Stimulated activated CD4-positive, alpha-beta T cell treated with anti-CD3 and anti-CD28 coated beads, Interleukin-12 subunit alpha, Interleukin-12 subunit beta, amount 100 ng/mL, for 4 hours (primary cell): ENCODE measurements at places on chromosomes 1 and 21.

- DNase-seq = peak; percentile 21
These were observed 9.6 kb downstream of the ACKR1 start for GRCh38 chr1:159214149-159214760.

DNA sequence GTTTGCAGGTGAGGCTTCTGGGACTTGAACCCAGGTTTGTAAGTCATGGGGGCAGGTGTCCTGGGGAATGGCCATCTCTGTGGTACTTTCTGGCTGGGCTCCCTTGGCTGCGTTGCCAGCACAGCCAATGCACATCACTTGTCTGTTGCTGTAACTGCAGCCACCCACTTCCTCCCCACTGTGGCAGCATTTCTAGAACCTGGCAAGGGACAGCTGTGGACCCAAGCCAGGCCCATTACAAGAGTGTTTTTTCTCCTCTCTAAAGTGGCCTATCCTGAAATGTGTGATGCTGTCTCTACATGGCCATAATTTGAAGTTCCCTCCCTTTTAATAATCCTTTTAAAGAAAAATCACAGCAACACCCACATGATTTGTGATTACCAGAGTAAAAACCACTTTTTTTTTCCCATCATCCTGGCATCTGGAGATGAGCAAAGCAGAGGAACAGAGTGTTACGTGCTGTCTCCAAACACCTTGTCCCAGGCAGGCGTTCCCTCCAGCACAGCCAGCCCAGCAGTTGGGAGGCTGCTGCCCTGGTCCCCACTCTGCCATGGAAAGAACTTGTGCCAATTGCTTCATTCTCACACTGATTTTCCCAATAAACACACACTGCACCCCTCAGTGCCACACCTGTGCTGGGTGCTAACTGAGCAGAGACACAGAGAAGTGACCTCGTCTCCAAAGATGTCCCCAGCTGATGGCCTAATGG, 360.6 kb upstream of the USP24 start:
- DNase-seq = no peak

DNA sequence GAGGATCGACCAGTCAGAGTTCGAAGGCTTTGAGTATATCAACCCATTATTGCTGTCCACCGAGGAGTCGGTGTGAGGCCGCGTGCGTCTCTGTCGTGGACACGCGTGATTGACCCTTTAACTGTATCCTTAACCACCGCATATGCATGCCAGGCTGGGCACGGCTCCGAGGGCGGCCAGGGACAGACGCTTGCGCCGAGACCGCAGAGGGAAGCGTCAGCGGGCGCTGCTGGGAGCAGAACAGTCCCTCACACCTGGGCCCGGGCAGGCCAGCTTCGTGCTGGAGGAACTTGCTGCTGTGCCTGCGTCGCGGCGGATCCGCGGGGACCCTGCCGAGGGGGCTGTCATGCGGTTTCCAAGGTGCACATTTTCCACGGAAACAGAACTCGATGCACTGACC, 9.6 kb downstream of the FAAP20 start:
- no peak for DNase-seq

DNA sequence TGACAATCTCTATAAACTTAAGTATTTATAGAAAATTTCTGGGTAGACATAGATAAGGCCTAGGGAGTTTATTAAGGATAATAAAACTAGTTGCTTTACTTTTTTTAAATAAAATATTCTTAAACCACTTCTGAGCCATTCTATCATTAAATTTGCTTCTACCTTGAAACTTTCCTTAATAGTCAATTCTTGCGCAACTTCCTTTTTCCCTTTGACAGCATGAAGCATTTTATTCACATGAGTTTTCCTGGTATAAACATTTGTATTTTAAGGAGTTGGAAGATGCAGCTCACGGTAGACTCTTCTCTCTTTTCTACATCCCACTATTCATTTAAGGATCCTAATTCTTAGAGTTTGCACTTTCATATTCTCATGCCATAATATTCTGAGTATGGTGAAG, 75.8 kb upstream of the DPH5 start:
- DNase-seq = no peak

DNA sequence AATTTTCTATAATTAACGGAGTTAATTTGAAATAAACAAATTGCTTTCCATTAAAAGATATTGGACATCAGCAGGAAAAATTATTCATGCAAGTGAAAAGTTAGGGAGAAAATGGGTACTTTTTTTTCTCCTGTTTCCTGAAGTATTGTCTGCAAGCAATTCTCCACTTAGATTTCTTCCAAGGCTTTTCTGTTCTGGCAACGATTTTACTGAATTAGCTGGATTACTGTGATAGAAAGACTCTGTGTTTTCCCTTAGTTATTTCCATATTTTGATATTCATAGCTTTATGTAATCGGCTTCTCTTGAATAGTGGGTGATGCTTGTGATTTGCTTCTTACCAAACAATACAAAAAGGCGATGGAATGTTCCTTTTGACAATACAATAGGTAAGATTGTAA, 1333.9 kb downstream of the AMY1C start:
- DNase-seq = no peak

- DNase-seq = no peak
These were observed 200.5 kb upstream of the C1orf105 start for GRCh38 chr1:172219966-172220365.

- DNase-seq = no peak
These were observed 173.4 kb upstream of the RUNX1 start for GRCh38 chr21:35222541-35222941.

DNA sequence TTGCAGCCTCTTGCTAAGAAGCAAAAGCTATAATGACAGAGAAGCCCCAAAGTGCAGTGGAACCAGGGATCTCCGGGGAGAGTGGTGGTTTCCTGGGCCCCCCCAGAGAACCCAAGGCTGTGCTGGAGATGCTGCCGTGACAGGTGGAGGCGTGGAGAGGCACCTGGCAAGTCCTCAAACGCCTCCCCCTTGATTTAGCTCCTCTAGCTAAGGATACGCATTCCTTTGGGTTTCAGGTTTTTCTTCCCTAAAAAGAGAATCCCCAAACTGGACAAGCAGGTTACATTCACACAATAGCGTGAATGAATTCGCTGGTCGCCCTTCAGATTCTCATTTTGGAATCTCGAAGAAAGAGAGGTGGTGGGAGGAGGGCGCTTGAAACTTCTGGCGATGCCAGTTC, 853 bp upstream of the ATP1A1 start:
- no peak for DNase-seq

DNA sequence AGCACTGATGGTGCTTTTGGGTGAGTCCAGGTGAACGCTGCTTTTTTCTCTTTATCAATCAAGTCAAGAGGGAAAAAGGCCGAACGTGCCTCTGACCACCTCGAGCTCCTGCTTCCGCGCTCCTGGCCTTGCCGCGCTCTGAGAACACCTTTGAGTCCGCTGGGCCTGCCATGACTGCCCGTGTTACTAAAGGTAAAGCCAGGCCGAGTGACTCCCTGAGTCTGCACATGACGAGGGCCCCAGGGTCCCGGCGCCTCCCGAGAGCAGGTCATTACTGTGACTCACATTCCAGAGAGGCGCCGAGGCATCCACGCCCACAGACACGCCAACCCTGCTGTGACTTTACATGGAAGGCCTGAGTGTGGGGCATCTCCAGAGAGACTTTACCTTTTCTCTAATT, 11.1 kb downstream of the POFUT2 start:
- DNase-seq = no peak

- no peak for DNase-seq
These were observed 107.6 kb upstream of the IPO9 start for GRCh38 chr1:201721082-201722049.

GRCh38 chr1:191675856-191676783, 482.1 kb upstream of the RGS18 start:
- DNase-seq = no peak

DNA sequence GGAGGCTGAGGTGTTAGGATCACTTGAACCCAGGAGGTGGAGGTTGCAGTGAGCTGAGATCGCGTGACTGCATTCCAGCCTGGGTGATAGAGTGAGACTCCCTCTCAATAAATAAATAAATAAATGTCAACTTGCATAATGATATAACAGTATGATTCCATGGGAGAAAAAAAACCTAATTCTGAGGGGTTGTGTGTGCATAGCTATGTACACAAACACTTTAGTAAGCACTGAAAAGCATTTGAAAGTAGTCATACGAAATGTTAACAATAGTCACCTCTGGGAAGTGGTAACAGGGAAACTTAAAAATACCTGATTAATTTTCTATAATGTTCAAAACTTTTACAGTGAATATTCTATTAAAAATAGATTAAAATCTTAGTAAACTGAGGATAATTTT, 43.2 kb downstream of the ANKRD13C start:
- no peak for DNase-seq

DNA sequence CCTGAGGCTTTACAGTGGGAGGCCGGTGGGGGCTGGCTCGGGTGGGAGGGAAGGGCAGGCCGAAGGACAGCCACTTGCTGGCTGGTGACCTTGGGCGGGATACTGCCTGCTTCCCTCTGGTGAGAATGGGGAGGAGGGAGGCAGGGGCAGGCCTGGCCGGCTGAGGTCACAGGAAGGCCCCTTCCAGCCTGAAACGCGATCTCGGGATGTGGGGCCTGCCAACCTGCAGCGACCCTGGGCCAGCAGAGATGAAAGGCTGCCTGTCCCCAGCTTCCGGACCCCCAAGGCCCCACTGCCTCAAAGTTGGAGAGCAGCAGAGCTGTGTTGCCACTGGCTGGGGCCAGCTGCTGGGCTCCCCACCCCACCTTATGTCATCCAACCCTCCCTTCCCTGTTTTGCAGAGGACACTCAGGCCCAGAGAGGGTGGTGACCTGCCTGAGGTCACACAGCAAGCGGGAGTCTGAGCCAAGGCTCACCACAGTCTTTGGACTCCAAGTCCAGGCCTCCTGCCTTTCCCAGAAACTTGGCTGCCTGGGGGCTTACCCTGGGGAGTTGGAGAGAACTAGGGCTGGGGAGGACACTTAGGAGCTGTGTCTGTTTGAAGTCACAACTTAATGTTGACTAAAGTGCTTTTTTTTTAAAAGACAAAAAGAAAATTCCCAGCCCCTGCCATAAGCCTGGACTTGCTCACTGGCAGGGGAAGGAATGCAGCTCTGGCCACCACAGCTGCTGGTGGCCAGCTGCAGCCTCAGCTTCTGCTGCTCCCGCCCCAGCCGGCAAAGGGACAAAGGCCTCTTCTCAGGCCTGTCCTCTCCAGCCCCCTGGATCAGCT, 14.8 kb upstream of the WASF2 start:
- no peak for DNase-seq

GRCh38 chr1:147648933-147649332, 21.4 kb downstream of the ACP6 start:
- no peak for DNase-seq

GRCh38 chr1:52057255-52057654, 1.2 kb downstream of the BTF3L4 start:
- DNase-seq = no peak

DNA sequence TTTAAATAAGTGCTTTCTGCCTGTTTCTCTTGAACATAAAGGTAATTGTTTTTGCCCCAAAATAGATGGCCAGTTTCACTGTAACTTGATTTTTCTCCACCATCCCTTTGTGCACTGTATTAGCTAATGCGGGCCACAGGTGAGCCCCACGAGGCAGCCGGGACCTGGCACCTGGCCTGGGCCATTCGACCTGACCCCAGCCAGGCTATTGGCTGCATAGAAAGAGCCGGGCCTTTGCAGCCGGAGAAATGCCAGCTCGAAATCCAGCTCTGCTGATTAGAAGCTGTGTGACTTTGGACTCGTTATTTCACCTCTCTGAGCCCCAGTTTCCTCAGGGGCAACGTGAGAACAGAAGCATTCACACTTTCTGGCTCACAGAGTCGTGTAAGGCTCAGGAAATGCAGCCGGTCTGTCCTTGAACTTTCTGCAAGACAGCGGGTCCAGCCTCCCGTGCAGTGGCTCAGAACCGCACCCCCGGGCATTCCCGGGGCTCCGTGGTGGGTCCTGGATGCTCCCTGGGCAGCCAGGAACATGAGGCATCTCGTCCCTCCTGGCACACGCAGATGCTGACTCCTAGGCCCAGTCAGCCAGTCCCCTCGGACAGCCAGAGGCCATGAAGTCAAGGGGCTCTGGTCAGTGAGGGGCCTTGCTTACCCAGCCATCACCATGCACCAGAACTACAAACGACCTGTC, 37.4 kb upstream of the ACTRT2 start:
- DNase-seq = no peak

- peak; percentile 93 for DNase-seq
These were observed at the start of gene DPH2 for GRCh38 chr1:43969746-43970466. Gene DPH2, plus strand, starts transcription at chr1:43970010. Its CDS starts 166 bp downstream, at chr1:43970176.

DNA sequence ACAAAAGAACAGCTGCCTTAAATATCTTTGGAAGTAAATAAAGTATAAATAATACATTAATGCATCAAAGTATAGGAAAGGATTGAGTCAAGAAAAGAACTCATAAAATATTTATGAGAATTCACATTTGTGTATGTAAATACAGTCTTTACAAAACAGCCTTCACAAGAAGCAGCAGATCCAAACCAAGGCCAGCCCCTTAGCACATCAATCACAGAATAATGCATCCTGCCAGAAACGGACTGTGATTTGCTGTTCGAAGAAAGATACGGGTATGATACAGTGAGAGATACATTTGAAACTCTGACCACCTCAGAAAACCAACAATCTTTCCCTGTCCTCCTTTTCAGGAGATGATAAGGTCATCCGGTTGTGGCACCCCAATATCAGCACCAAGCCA, 70.9 kb downstream of the WDR64 start:
- DNase-seq = no peak

- DNase-seq = no peak
These were observed 1038.9 kb downstream of the BRINP3 start for GRCh38 chr1:189438808-189439207.

GRCh38 chr1:108117945-108118902, 81.9 kb downstream of the SLC25A24 start:
- no peak for DNase-seq

DNA sequence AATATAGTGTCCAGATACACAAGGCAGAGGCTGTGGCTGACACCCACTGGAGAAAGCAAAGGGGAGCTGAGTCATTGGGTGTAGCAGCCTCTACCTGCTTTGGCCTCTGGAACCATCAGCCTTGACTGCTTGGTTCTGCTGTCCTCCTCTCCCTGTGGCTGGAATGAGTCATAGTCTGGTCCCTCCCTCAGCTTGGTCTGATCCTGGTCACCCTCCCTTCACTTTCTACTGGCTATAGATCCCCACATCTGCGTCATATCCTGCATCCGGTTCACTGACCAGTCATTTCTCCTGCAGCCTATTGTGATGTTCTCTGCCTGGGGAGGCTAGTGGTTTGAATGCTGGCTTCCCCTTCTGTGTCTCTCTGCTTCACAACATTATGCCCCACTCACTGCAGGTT, 372.8 kb upstream of the DAB1 start:
- DNase-seq = no peak

DNA sequence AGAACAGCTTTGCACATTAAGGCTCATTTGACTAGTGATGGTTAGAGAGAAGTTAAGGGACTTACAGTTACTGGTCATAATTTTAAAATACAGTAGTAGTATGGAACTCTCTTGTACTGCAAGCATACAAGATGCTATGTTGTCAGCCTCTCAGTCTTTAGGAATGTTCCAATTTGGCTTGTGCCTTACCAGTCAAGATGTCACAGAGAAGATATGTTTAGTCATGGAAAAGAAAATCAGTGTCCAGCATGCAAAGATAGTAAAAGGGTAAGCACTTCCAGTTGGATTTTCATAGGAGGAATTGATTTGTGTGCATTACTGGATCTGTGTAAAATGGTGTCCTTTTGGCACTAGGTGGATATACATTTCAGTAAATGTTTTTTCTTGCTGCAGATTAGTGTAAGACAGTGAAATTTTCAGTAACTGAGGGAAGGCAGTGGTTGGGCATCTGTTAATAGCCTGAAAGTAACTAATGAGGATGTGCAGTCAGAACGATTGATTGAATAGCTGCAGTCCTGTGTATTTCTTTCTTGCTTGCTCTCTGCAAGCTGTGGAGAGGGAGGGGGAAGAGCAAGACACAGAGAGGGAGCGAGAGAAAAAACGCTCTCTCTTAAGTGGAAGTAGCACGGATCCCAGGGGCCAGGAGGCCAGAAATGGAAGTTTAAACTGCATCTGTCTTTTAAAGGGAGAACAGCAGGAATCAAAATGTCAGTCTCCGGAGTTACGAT, 108.2 kb downstream of the CLEC20A start:
- no peak for DNase-seq
